ENCODE measurements at places on chromosomes 4 and X.

DNA sequence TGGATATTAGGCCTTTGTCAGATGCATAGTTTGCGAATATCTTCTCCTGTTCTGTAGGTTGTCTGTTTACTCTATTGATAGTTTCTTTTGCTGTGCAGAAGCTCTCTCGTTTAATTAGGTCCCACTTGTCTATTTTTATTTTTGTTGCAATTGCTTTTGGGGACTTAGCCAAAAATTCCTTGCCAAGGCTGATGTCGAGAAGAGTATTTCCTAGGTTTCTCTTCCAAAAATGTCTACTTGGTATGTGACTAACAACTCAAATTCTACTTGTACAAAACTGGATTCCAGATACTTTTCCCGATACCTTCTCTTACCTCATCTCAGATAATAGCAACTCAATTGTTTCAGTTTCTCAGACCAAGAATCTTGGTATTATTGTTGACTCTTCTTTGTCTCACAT lies 142.4 kb upstream of the GLRA2 start:
- DNase-seq = no peak

GRCh38 chr4:17109126-17109525 lies 210.7 kb upstream of the LDB2 start:
- DNase-seq = no peak

GRCh38 chr4:163680386-163681098 lies 186.1 kb downstream of the TMA16 start:
- no peak for DNase-seq

- no peak for DNase-seq
Observed at GRCh38 chrX:70001269-70001668, 48.5 kb downstream of the AWAT2 start.

All from stimulated activated naive CD4-positive, alpha-beta T cell (primary cell).